Aorta (tissue), 5 donors: ENCODE measurements at places on chromosomes 4 and X.
A peak's percentile ranks its signal among the peaks of the same experiment; 100 is the strongest.

DNA sequence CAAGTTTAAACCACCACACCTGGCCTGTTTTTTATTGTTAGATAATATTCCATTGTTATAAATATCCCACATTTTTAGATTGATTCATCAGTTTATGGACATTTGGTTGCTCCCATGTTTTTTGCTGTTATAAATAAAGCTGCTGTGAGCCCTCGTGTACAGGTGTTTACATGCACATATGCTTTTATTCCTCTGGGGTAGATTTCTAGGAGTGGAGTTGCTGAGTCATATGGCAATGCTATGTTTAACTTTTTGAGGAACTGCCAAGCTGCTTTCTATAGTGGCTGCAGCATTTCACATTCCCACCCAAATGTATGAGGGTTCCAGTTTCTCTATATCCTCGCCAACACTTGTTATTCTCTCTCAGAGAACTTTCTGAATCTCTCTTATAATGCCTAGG lies 90.5 kb downstream of the TBL1X start:
- DNase-seq, result no peak

GRCh38 chr4:40363382-40363920 lies 28.3 kb downstream of the CHRNA9 start:
- no peak for DNase-seq

GRCh38 chrX:153646620-153647373 lies at the start of gene DUSP9:
DUSP9 (plus strand) TSS chrX:153647203; CDS start chrX:153647954, 751 bp downstream.
- peak; percentile 76 for DNase-seq

DNA sequence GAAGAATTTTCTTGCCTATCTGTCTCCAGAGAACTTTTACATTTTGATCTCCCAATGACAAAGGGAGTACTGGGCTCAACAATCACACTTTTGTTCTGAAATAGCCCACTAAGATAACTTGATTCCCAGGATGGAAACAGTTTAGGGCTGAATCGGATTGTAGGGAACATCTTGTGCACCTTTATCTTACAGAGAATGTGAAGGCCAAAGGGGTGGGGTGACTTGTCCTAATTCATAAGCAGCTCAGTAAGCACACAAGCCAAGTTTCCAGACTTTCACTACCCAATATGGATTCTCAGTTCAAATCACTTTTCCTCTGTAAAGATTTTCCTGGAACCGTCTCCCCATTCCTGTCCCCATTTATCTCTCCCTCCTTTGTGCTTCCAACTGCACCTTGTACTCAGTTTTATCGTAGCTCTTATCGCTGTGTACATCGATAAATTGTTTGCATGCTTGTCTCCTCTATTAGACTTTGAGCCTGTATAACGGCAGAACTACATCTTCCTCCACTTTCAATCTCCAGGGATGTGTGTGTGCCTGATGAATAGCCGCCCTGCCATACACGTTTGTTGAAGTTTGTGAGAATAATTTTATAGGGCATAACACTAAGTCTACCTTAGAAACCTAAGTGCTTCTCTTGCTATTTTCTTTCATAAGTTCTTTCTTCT lies 77.4 kb downstream of the MBNL3 start:
- DNase-seq, result no peak

- no peak for DNase-seq
These were observed 1352.4 kb downstream of the ARAP2 start for GRCh38 chr4:34891892-34892291.

GRCh38 chr4:25068386-25068785 lies 37.6 kb upstream of the LGI2 start:
- no peak for DNase-seq

- no peak for DNase-seq
These were observed 7.1 kb upstream of the RGS12 start for GRCh38 chr4:3285558-3286334.

GRCh38 chr4:187184508-187184907 lies 460.9 kb upstream of the FAT1 start:
- no peak for DNase-seq

GRCh38 chr4:152591396-152591795 lies 55.5 kb upstream of the FBXW7 start:
- peak; percentile 45 for DNase-seq

DNA sequence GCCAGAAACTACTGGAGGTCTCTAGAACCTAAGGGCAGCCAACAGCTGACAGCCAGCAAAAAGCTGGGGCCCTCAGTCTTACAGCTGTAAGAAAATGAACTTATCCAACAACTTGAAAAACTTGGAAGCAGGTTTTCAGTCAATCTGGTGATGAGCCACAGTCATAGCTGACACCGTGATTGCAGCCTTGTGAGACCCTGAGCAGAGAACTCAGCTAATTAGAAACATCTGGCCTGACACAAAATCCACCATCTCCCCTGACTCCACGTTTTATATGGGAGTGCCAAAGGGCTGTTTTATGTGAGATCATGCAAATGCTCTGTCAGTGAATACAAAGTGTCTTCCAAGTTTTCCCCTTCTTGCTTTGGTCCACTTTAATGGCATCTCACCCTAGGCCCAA lies 198.8 kb upstream of the DCAF8L1 start:
- DNase-seq, result no peak
